NCI-H748 treated with DMSO at 0.1 percent for 48 hours (cell line): ENCODE measurements at places on chromosomes 3 and 15.

GRCh38 chr15:68783226-68784058 lies 37.3 kb downstream of the ANP32A start:
- peak; percentile 1 for DNase-seq

- DNase-seq: no peak
Measured at GRCh38 chr15:25207369-25207768, 231.5 kb downstream of the UBE3A start.

DNA sequence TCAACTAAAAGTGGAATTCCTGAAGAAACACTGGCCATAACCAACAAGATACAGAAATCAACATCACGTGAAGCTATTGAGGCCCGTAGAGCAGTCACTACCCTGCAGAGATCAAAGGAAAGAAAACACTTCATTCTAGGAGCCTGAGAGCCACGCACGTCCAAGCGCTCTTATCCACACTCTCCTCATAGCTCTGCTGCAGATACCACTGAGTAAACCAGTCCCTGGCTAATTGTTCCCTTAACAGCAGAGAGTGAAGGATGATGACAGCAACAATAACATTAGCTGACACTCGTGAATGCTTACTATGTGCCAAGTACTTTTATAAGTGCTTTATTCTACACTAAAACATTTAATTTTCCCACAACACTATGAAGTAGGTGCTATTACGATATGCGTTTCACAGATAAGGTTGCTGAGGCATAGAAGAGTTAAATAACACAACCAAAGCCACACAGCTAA lies 271.0 kb upstream of the GADL1 start:
- peak; percentile 52 for DNase-seq

DNA sequence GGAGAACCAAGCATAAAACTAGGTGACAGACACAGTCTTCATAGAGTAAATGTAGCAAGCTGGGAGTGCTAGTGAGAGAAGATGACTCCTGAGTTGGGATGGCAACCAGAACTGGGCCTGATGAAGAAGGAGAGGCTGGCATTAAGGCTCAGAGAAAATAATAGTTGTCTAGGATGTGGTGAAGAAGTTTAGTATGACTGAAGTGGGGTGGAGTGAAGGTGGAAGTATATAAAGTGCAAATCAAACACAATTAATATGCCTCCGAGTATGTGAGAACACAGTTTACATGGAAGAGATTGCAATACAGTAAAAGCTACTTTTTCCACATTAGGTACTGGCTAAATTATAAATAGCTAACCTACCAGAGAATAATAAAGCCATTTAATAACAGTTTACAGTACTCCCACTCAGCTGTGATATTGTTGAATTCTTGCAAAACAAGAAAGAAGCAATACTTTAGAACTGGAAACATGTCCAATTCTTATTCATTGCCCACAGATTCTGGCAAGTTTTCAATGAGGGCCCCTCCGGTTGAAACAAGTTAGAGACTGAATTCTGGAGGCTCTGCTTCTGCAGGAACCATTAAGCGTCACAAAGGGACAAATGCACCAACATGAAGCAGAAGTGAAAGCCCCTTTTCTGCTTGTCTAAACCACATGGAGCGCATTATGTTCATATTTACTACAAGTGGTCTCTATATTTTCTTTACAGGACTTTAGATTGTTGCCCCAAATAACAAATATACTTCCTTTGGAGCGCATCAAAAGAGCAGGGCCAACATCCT lies 243.7 kb downstream of the SLC9A9 start:
- no peak for DNase-seq

- no peak for DNase-seq
Measured at GRCh38 chr3:30685267-30685667, 78.9 kb downstream of the TGFBR2 start.

GRCh38 chr3:29644956-29645636 lies 364.2 kb downstream of the RBMS3 start:
- no peak for DNase-seq
